ENCODE measurements at places on chromosomes 16 and 17.
A peak's percentile ranks its signal among the peaks of the same experiment; 100 is the strongest.

GRCh38 chr17:81977211-81977808, at the start of gene ASPSCR1:
TSS of gene ASPSCR1 (plus strand) at chr17:81977629. CDS start at chr17:81977647, 18 bp downstream.
- DNase-seq = peak; percentile 98

DNA sequence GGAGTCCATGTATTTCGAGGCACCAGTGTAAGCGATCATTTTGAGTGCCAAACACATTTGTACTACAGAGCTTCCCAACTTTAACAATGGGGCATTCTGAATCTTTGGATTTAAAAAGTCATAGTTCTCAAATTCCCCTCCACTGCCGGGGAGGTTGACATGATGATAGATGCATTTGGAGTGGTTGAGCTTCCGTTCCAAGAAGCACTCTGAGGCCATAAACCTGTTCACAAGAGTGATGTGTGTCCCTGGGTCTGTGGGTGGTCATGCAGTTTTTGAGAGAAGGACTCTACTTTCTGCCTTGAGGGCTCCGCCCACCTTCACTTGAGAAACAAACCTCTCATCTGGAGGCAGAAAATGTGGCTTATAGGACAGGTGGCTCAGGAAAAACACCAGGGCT, 43.7 kb downstream of the IRX5 start:
- DNase-seq = peak; percentile 50

DNA sequence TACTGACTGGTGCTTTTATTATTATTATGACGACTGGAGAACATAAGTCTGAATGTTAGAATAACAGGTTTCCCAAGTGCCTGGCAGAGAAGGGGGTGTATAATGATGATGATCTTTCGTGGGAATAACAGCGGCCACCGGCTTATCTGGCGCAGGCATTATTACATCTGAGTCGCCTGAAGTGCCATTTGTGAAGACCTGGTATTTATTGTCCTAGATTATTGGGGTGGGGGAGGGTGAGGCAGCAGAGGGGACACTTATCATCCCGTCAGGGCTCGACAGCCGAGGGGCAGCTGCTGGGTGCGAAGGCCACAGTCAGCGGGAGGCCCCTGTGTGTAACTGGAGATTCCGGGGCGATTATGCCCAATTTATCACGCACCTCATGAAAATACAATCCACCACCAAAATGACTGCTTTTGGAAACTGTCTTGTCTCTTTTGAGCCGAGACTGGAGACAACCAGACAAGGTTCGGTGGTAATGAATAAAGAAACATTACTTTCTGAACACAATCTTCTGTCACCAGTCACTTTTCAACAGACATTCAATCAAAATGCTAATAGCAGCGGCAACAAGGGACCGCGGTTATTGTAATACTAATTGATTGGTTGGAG, 199.3 kb downstream of the CCDC182 start:
- DNase-seq = no peak

DNA sequence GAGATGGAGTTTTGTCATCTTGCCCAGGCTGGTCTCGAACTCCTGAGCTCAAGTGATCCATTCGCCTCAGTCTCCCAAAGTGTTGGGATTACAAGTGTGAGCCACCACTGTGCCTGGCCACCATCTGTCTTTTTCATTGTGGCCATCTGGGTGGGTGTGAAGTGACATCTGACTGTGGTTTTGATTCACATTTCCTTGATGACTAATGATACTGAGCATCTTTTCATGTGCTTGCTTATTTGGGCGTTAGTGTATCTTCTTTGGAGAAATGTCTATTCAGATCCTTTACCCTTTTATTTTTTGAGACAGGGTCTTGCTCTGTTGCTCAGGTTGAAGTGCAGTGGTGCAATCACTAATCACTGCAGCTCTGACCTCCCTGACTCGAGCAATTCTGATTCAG, 53.9 kb upstream of the ERN1 start:
- no peak for DNase-seq

DNA sequence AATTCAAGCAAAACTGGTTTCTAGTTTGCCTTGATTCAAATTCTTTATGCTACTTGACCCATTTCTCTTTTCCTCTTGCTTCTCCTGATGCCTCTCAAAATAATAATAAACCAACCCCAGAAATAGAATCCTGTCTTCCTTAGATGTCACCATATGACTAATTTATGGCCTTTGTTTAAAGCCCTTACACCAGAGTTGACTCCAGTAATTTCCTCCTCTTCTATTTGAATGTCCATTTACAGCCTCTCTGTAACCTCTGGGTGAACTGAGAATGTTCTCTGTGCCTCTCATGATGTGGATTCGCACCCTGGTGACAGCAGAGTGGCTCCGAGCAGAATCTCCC, 31.5 kb downstream of the ZFHX3 start:
- DNase-seq = no peak

DNA sequence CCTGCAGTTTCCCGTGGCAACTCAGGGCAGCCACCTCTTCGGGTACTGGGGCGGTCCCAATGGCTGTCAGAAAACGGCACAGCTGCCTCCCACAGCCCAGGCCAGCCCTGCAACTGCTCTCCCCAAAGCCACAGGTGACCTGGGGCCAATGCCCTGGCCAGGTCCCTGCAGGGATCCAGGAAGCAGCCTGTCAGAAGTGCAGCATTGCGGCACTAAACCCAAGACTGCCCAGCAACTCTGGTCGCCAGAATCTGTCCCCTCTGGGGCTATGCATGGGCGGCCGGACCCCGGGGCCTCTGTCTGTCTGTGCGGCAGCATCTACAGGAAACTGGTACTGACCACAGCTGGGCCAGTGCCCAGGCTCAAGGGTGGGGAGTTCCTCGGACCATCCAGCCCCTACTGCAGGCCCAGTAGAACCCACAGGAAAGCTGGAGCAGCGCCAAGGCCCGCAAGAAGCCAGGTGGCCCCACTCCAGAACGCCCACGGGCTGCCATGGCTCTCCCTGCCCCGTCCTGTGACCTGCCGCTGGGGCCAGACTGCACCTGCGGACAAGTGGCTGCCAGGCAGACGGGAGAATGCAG, 5.5 kb downstream of the CYBC1 start:
- no peak for DNase-seq

DNA sequence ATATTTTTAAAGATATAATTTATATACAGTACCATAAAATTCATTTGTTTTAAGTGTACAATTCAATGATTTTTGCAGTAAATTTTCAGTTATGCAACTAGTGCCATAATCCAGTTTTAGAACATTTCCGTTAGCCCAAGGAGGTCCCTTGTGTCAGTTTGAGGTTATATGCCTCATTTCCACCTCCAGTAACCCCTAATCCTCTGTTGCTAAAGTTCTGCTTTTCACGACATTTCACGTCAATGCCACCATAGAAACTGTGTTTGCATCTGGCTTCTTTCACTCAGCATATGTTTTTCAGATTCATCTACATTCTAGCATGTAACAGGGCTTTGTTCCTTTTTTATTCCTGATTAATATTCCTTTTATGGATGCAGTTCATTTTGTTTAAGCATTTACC, 42.4 kb upstream of the NUDT7 start:
- DNase-seq = no peak

GRCh38 chr17:15351925-15352324, 10.5 kb upstream of the TEKT3 start:
- no peak for DNase-seq

- DNase-seq = no peak
Observed at GRCh38 chr17:33082529-33083173, 91.0 kb downstream of the SPACA3 start.

- no peak for DNase-seq
Observed at GRCh38 chr16:29307598-29308507, 98.7 kb downstream of the NPIPB11 start.

Data from HEK293T (cell line).